ENCODE measurements at places on chromosomes 4 and X.

GRCh38 chrX:147342197-147342596 lies 527.7 kb upstream of the CXorf51A start:
- DNase-seq: no peak

GRCh38 chr4:112189754-112190153 lies 41.8 kb upstream of the AP1AR start:
- DNase-seq: no peak

DNA sequence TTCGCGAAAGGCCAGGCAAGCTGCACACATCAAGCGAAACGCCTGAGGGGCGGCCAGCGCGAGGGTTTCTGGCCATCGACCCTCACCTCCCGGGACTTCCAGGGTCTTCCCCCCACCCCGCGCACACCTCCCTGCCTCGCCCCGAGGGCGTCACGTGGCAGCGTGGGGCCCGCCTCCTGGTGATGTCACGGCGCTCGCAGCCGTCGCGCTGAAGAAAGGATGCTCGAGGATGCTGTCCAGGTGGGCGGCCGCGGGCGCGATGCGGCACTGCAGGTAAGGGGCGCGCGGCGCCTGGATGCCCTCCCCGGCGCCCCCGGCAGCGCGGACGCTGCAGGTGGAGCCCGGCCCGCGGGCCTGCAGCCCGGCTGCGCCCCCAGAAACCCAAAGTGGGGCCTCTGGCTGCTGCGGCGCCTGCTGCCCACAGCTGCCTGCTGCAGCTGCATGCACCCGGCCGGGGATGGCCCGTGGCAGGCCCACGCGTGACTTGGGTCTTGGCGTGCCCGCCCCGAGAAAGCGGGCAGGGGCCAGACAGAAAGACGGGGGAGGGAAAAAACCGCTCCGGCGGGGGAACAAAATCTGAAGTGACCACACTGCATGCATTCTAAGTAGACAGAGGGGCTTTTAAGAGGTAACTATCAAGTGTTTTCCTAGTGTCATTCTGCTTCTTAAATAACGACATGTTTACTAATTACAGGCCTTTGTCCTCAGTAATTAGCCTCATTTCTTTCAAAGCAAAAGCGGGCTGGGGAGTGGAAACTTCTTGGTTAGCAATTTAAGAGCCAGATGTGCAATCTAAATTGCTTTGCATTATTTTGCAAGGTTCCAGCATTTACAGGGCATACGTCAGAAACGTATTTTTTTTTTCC lies 1.7 kb downstream of the CLCN4 start:
- no peak for DNase-seq

DNA sequence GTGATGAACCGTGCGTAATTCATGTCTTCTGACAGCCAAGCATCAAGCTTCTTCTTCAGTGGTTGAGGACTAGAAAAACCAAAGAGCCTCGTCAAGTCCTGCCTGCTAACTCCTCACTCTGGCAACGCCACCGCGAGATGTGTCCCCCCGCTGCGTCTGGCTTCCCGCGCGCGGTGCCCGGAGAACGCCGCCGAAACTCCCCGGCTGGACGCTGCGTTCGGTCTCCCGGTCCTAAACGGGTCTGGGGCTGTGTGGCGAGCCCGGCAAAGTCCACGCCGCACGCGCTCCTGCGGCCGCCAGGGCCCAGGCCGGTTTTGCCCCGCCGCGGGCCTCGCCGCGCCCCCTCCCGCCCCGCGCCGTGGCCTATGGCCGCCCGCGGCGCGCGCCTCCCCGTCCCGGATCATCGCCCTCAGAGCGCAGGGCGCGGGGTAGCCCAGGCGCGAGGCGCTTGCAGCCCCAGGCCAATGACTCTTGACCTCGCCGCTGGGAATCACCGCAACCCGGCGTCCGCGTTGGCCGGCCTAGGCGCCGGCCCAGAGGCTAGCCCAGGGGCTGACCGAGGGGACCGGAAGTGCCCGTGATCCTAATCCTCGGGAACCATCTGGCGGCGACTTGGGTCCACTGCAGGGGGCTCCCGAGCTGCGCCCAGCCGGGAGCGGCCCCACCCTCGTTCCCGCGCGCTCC lies at the start of gene AADAT:
AADAT (minus strand) TSS at position 289 of the 684 bp plus-strand sequence; CDS start at position 23, 266 bp downstream.
- no peak for DNase-seq

DNA sequence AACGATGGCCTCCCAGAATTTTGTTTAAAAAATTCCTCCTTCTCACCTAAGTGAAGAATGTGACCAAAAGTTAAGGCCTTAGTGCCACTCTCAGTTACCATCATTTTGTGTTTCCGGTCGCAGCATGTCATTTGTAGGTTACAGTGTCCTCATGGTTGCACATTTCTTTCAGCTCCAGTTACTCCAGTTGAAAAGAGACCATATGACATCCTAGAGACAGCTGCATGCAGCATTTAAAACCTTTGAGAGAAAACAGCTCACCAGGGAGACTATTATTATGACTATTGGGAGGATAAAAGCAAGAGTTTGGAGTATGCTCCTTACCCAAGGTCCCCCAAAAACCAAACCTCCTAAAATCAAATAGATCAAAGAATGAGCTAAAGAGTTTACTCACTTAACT lies 45.8 kb downstream of the MGARP start:
- DNase-seq: no peak
